ENCODE measurements at places on chromosomes 5 and 9.

- no peak for DNase-seq
Observed at GRCh38 chr9:135611142-135611874, 28.0 kb downstream of the GLT6D1 start.

GRCh38 chr9:124795881-124796431 lies 19.0 kb downstream of the OLFML2A start:
- no peak for DNase-seq

GRCh38 chr9:1210954-1211353 lies 160.8 kb downstream of the DMRT2 start:
- no peak for DNase-seq

DNA sequence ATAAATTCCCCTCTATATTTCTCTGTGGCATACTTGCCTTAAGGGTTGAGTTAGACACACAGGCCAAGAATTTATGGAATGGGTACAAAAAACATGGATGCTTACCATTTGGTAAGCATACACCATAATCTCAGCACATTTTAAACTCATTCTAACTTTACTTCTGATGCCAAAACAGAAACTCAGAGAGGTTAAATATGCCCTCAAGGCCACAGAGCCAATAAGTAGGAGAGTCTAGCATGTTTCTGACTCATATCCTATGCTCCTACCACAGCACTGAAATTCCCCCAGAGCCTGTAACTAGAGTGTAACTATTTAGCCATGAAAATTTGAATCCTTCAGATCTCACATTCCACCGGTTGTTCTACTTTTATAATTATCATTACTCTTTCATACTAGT lies 559.7 kb downstream of the ACTL7B start:
- DNase-seq = no peak

- no peak for DNase-seq
Observed at GRCh38 chr9:109452761-109453160, 45.3 kb downstream of the PTPN3 start.

- no peak for DNase-seq
Observed at GRCh38 chr9:134984372-134985265, 66.9 kb upstream of the FCN1 start.

- DNase-seq = no peak
Observed at GRCh38 chr9:134922066-134922931, 4.6 kb upstream of the FCN1 start.

DNA sequence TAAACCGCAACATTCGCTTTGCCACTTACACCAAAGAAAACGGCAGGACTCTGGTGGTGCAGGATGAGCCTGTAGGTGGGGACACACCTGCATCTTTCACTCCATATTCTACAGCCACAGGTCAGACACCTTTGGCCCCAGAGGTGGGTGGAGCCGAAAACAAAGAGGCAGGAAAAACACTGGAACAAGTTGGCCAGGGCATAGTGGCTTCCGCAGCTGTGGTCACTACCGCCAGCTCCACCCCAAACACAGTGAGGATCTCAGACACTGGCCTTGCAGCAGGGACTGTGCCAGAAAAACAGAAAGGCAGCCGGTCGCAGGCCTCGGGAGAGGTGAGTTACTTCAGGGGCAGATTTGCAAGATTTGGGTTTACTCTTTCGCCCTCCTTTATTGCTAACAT lies 33.8 kb downstream of the KDM3B start:
- no peak for DNase-seq

GRCh38 chr5:156871212-156871611 lies 21.1 kb downstream of the PPP1R2B start:
- DNase-seq = no peak

DNA sequence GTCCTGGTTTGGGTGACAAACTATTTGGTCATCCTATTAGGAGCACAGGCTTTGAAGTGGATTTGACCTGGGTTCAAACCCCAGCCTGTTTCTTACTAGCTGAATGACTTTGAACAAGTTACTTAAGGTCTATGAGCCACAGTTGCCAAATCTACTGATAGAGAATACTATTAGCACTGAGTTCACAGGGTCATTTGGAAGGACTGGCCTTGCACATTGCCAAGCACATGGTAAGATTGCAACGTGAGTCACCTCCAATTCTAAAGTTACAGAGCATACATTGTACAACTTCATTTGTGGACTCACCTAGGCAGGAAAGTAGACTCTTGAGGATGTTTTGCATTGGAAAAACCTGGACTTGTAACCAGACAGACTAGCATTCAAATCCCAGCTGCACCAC lies 38.9 kb downstream of the MFAP3 start:
- DNase-seq = no peak

DNA sequence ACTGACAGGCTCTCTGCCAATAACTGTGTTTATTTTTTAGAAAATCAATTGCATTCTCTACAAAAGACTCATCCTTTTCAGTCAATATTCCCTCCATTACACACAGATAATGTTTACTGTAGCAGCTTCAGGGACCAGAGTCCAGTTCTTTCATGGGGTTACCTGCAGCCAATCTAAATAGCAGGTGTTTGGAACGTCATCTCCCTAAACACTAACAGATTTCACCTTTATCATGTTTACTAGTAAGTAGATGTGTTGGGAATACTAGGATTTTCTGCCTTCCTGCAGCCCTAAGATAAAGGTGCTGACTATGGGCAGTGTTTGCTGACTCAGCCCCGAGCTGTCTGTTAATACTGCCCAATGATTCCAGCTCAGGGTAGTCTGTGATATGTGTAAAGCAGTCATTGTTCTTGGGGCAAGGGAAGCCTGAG lies 447.0 kb downstream of the KIF4B start:
- DNase-seq = no peak

DNA sequence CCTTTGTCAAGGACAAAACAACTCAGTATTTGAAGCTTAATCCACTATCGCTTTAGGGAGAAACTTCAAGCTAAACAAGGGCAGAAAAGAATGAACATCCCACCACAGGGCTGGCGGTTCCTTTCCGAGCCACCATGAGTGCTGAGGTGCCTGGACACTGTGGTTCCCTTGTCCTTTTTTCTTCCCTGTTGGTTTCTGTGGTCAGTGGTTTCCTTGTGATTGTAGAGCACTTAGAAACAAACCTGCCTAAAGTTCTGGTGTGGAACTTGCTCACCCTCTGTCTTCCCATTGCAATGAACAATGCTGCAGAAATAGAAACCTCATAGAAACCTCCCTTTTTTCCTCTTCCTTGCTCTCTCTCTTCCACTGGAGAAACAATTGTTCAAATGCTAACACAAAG lies 79.3 kb upstream of the TBC1D2 start:
- no peak for DNase-seq

DNA sequence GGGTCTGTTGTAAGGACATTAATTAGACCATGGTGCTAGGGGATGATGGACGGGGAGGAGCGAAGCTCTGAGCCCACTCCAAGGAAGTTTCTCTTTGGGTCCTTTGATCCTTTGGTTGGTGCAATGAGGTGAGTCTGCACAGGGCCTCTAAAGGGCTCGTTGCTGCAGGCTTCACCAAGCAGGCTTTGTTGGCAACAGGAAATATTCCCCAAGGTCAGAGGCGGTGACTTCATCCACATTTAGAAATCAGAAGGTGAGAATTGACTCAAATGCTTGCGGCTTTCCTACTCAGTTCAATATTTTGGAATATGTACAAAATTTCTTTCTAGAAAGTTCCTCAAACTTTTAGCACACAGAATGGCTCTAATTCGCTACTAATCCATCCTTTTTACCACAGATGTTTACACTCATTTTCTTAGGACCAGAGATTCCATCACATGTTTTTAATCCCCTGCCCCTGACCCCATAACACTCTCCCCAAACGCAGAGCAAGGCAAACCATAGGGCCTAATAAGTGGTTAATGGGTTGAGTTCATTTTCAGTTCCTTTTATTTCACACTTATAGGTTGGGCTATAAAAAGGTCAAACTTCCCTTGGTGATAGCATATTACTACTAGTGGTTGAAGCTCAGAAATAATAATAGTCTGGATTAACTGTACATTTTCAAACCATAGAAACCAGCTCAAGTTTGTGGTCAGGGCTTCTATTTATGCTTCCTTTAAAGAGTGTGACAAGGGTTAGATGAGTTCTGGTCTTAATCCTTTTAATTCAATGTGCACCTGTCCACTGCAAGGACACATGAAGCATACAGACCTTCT lies 37.3 kb upstream of the TMEM252 start:
- DNase-seq = no peak

DNA sequence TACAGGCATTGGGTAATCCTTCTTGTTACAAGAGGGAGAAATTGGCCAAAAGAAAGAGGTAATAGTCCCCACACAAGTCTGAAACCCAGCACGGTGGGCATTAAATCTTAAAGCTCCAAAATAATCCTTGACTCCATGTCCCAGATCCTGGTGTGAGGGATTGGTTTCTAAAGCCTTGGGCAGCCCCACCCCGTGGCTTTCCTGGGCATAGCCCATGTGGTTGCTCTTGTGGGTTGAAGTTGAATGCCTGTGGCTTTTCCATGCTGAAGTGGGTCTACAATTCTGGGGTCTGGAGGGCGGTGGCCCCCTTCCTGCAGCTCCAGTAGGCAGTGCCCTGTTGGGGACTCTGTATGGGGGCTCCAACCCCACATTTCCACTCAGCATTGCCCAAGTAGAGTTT lies 91.8 kb upstream of the LARP1 start:
- DNase-seq = no peak

DNA sequence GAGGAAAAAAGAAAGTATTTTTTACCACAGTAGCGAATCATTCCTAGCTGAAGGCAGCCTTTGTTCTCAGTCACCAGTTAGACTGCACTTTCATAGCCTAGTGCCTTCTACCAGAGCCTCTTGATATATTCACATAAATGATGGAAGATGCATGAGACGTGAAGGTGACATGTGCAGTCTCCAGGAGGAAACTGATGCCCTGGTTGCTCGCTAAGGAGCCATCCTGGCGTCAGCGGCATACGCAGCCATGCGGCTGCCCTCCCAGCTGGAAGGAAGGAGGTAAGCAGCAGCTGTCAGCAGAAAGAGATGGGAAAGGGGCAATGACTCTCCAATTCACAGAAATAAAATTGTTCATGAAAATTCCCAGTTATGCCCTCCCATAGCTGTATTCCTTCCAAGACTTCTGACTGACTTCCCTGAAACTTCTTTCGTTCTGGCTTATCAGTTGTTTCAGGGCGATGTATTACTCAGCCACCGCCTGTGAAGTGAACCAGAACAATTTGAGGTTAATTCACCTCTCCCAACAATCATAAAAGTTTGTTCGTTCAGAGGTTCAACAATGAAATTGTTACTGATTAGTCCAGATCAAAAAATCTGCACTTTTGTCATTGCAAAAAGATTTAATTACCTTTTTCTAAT lies 331.2 kb downstream of the NR2F1-AS1 start:
- no peak for DNase-seq

DNA sequence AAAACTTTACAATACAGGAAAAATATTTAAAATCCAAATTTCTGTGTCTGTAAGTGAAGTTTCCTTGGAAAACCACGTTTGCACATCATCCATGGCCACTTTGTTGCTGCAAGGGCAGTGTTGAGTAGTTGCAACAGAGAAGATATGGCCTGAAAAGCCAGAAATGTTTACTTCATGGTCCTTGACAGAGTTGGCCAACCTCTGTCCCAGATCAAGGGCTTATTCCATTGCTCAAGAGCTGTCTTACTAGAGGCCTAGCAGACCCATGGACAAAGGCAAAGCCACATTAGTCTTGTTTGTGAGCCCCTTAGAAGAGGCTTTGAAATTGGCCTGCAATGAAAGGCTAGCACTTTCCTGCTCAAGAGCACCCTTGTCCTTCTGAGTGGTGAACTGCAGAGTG lies 119.4 kb downstream of the GAS1 start:
- no peak for DNase-seq

- no peak for DNase-seq
Observed at GRCh38 chr5:172002840-172003512, 3.5 kb downstream of the FBXW11 start.

- no peak for DNase-seq
Observed at GRCh38 chr9:85516976-85517637, 224.6 kb downstream of the AGTPBP1 start.

DNA sequence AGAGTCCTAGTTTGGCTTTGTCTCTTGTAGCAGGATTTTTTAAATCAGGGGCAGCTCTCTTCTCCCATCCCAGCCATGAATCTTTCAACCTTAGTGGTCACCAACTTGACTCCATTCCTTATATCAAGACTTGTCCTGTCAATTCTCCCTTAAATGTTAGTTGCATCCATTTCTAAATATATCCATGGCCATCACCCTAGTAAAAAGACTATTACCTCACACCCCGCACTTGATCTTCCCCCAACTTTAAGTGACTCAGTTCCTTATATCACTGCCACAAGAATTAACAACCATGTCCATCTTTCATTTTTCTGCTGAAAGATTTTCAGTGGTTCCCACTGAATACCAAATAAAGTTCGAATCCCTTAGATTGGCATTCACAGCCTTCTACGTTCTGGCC lies 67.0 kb downstream of the STX17 start:
- DNase-seq = no peak

- no peak for DNase-seq
Observed at GRCh38 chr9:28808042-28808441, 1234.8 kb upstream of the C9orf72 start.

- DNase-seq = no peak
Observed at GRCh38 chr5:79069488-79070349, at the start of the genes BHMT2 and DMGDH. TSS of gene BHMT2 (plus strand) at chr5:79069767. CDS start at chr5:79069783, 16 bp downstream. TSS of gene DMGDH (minus strand) at chr5:79069674. CDS start at chr5:79069620, 54 bp downstream.

DNA sequence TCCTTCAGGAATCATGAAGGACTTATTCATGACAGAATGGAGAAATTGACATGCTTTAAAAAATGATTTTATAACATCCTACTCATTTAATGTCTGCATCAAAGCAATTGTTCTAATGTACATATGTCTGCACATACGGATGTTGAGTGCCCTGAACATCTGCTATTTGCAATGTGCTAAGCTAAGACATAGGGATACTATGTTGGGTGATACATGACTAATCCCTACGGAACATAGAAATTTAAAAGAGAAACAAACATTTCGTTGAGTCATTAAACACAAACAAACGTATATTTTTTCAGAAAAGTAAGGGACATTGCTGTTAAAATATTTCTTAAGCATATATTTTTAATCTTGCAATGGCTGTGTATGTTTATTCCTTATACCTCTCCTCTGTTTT lies 686.5 kb upstream of the ADAMTS16 start:
- DNase-seq = no peak

- DNase-seq = no peak
Observed at GRCh38 chr9:73294336-73294735, 142.7 kb downstream of the ANXA1 start.

- DNase-seq = no peak
Observed at GRCh38 chr5:108661024-108661423, 86.7 kb upstream of the FER start.

GRCh38 chr9:122217640-122218039 lies 11.1 kb downstream of the LHX6 start:
- no peak for DNase-seq

DNA sequence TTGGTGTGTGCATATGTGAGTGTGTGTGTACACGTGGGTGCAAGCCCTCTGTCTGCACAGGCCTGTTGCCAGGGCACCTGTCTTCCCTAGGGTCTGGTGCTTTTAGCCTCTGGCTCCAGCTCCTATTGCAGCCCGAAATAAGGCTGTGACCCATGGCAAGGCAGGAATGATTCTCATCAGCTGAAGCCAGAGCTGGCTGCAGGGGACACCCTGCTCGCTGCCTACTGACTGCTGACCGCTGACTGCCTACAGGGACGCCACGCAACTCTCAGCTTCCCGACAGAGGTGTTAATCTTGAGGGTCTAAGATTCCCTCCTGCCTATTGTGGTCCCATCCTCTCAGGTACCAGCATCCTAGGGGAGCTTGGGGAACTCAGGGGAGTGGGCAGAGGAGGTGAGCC lies at the start of gene MYOZ3:
MYOZ3 (plus strand) TSS at position 166 of the 400 bp plus-strand sequence. CDS start 1,691 bp downstream, outside the sequence.
- DNase-seq = no peak
